NCI-H1092 (cell line): ENCODE measurements at places on chromosomes 16 and 17.

DNA sequence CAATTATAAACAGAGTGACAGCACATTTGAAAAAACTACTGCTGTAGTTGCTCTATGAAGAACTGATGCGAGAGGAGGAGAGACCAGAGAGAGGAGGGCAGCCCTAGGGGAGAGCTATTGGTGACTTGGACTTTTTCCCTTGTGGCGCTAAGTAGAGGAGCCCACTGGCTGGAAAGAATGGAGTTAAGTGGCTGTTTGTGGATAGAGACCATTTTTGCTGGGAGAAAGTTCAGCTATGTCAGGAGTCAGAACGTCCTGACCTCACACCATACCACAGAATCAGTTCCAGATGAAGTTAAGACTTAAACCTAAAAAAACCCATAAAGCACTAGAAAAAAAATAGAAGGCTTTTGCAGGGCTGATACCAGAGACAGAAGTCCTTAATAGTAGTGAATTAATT lies 2.0 kb downstream of the POLR2A start:
- no peak for DNase-seq

- DNase-seq: no peak
Measured at GRCh38 chr17:73301369-73301768, 10.4 kb downstream of the CDC42EP4 start.

- DNase-seq: no peak
Measured at GRCh38 chr17:64328036-64328858, 62.4 kb downstream of the PECAM1 start.

GRCh38 chr17:50239937-50240336 lies 34.3 kb upstream of the TMEM92 start:
- no peak for DNase-seq

DNA sequence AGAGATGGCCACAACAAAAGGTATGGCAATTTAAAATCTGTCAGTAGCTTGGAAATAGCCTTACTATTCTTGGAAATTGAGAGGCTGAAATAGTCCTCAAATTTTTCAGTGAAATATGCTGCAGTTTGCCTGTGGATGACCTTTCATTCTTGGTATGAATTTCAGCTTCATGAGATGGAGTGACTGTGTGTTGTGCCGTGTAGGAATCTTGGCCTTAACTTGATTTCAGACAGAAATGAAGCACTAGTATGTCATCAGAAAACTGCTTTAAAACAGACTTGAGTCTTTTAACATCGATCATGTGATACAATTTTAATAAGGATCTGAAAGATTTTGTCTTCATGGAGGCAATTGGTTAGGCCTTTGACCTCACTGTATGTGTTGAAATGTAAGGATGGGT lies 247.2 kb downstream of the CNTNAP4 start:
- no peak for DNase-seq
